Spinal cord (tissue), 10 donors: ENCODE measurements at places on chromosomes 1 and 21. TPM values are rescaled to one million over a fixed set of nuclear protein-coding genes. Genes with fewer than 3 reads are reported as not detected.
A peak's percentile ranks its signal among the peaks of the same experiment; 100 is the strongest.

Gene DNM3
- total RNA-seq: 93.9 TPM

Gene HSF2BP
- 1.4 TPM for total RNA-seq

Gene IFNLR1
- 0.72 TPM for total RNA-seq

DNA sequence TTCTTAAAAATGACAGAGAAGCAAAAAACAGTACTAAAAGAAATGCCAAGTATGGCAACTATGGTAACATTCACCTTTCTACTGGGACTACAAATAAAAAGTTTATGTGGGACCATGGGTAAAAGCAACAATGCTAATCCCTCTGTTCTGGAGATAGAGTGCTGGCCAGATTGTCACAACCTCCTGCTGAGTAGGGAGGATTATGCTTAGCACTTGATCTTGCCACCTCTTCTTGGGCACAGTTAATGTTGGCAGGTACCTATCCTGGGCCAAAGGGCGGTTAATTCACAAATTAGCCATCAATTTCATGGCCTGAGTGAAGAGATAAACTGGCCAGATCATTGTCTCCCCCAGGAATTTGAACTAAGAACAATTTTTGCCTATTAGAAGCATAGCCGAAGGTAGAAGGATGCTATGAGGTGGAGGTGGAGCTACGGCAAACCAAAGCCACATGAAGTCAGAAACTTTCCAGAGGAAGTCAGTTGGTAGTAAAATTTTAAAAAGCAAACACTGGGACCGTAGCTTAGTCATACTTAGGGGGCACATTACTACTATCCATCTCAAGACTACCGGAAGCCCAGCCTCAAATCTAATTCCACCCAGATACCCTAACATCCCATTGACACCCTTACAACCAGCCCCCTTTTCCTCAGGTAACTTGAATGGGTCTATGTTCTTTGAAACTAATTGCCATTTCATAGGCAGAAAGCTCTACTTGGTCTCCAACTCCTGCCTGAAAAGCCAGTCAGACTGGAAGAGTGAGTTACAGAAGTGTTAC lies 2.7 kb downstream of the SCYL3 start:
- no peak for DNase-seq
- peaks cover 3% of the 10 kb centered on the region for H3K36me3 ChIP-seq
- H3K4me1 ChIP-seq: peaks cover 3% of the 10 kb centered on the region
- no peak overlapping the region for H3K4me3 ChIP-seq
- H3K27me3 ChIP-seq: no peaks in the 10 kb centered on the region

DNA sequence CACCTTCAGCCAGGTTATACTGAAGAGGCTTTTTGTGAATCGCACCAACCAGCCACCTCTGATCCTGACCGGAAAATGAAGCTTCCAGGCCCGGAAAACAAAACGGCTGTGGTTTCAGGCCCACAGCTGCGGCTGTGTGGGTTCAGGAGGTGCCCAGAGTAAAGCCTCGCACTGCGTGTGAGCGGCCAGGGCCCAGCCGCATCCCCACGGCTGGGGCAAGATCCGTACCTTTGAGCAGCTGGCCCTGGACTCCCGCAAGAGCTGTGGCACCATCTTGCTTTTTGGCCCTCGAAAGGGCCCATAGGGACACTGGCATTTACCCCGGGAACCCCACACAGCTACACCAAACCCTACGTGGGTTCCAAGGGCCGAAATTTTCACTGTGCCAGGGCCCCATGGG lies 63.0 kb downstream of the GLUL start:
- H3K36me3 ChIP-seq: no peaks in the 10 kb centered on the region
- H3K4me3 ChIP-seq: no peak overlapping the region
- DNase-seq: no peak
- no peak overlapping the region for H3K27ac ChIP-seq
- H3K27me3 ChIP-seq: no peaks in the 10 kb centered on the region

GRCh38 chr1:236397173-236397759 lies 3.2 kb downstream of the EDARADD start:
- peaks cover 8% of the 10 kb centered on the region for H3K4me1 ChIP-seq
- no peak overlapping the region for H3K27ac ChIP-seq
- H3K27me3 ChIP-seq: peaks cover 28% of the 10 kb centered on the region
- H3K36me3 ChIP-seq: no peaks in the 10 kb centered on the region
- no peak for DNase-seq
- H3K4me3 ChIP-seq: no peak overlapping the region

- H3K4me1 ChIP-seq: peaks cover 45% of the 10 kb centered on the region
- peak; percentile 76 for DNase-seq
- H3K36me3 ChIP-seq: no peaks in the 10 kb centered on the region
Observed at GRCh38 chr1:111515291-111516004, 12.0 kb upstream of the ADORA3 start.

DNA sequence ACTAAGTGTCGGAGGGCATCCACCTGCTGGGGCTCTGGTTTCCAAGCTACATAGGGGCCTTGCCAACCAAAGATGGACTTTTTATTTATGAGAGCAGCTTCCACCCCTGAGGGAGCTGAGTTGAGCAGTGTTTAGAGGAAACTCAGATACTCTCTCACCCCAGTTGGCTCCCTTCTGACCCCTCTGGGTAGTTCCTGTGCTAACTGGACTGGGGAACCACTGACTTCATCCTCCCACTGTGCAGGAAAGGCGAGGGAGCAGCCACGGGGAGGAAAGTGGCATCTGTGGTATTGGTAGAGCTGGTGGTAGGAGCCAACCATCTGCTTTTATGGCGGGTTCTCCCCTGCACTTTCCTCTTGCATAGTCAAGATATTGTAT lies 70.4 kb downstream of the MPZL1 start:
- H3K4me3 ChIP-seq: no peak overlapping the region
- no peaks in the 10 kb centered on the region for H3K27me3 ChIP-seq
- DNase-seq: no peak
- peaks cover 3% of the 10 kb centered on the region for H3K4me1 ChIP-seq
- H3K27ac ChIP-seq: no peak overlapping the region
- peaks cover 5% of the 10 kb centered on the region for H3K36me3 ChIP-seq

- no peaks in the 10 kb centered on the region for H3K4me1 ChIP-seq
- DNase-seq: no peak
- H3K27me3 ChIP-seq: no peaks in the 10 kb centered on the region
Observed at GRCh38 chr21:28791595-28792282, 200.9 kb downstream of the LTN1 start.

DNA sequence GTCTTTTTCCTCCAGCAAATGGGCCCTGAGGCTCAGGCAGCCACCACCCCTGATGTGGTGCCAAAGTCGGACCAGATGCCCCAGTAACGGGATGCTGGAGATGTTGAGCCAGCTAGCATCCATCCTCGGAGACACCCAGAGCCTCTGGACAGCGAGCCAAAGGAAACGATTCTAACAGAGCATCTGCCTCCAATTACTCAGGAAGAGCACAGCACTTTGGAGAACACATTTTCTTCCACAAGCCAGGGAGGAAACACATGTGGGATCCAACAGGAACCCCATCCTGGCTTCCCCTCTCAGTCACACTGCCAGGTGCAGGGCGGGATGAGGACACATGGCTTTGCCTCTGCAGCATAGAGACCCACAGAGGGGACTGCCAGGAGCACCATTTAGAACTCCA lies 44.9 kb downstream of the C1orf198 start:
- H3K4me1 ChIP-seq: peaks cover 49% of the 10 kb centered on the region
- peak overlapping the region; percentile 50 for H3K27ac ChIP-seq

DNA sequence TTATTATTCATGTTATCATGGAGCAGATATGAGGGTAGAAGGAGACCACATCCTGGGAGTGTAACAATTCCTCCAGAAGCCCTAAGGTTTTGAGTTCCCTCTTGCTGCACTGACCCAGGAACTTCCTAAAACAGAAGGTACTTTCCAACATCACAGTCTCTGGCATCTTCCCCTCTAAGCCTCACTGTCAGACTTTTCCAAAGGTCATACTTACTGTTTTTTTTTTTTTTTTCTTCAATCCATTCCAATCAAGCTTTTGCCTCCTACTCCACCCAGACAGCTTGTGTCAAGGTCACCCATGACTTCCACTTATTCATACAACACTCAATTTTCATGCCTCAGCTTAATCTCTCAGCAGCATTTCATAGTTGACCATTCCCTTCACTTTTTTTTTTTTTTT lies 18.4 kb upstream of the UQCRHL start:
- peaks cover 3% of the 10 kb centered on the region for H3K4me1 ChIP-seq
- H3K4me3 ChIP-seq: no peak overlapping the region
- no peak for DNase-seq
- no peaks in the 10 kb centered on the region for H3K27me3 ChIP-seq
- no peak overlapping the region for H3K27ac ChIP-seq
- H3K36me3 ChIP-seq: no peaks in the 10 kb centered on the region

DNA sequence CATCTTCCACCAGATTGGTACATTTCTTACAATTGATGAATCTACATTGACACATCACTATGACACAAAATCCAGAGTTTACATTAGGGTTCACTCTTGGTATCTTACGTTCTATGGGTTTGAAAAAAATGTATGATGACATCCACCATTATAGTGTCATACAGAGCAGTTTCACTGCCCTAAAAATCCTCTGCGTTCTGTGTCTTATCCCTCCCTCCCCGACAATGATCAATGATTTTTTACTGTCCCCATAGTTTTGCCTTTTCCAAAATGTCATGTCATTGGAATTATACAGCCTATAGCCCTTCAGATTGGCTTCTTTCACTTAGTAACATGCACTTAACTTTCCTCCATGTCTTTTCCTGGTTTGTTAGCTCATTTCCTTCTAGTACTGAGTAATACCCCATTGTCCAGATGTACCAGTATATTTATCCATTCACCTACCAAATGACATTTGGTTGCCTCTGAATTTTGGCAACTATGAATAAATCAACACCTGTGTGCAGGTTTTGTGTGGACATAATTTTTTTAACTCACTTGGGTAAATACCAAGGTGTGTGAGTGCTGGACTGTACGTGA lies 80.9 kb upstream of the CDC42BPA start:
- H3K36me3 ChIP-seq: no peaks in the 10 kb centered on the region
- no peaks in the 10 kb centered on the region for H3K27me3 ChIP-seq
- H3K4me1 ChIP-seq: no peaks in the 10 kb centered on the region
- H3K27ac ChIP-seq: no peak overlapping the region
- no peak overlapping the region for H3K4me3 ChIP-seq
- no peak for DNase-seq

GRCh38 chr1:9626201-9626608 lies 25.3 kb upstream of the PIK3CD start:
- H3K27me3 ChIP-seq: no peaks in the 10 kb centered on the region
- no peak overlapping the region for H3K27ac ChIP-seq
- no peak overlapping the region for H3K4me3 ChIP-seq
- H3K36me3 ChIP-seq: no peaks in the 10 kb centered on the region

DNA sequence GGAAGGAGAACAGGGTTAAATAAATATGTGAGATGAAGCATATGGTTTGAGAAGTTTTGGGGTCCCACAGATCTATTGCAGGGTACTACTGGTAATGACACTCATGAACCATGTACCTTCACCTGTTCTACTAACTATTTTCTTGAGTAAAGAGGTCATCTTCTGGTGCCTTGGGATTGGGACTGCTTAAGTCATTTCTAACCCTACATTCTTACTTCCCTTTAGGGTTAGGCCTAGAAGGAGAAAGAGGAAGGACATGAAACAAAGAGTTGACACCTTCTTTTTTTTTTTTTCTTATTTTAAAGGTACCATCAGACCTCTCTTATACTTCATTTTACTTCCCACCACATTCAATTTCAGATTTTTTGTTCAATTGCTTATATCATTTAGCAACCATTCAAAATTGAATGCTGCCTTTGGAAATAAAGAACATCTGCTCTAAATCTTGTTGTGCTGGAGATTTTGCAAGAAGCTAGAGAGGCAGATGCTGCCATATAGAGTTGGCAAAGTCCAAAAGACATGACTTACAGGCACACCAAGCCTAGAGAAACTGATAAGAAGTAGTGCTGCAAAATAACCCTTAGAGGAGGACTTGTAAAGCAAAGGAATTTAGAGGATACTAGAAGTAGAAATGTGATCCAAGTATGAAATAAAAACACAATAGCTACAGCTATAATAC lies 374.4 kb upstream of the ST6GALNAC5 start:
- H3K36me3 ChIP-seq: no peaks in the 10 kb centered on the region
- DNase-seq: no peak
- H3K27me3 ChIP-seq: no peaks in the 10 kb centered on the region
- no peak overlapping the region for H3K27ac ChIP-seq
- no peak overlapping the region for H3K4me3 ChIP-seq
- H3K4me1 ChIP-seq: no peaks in the 10 kb centered on the region
